ENCODE measurements at places on chromosomes 12 and 14.

- no peak for DNase-seq
- no peaks in the 10 kb centered on the region for H3K27me3 ChIP-seq
- H3K27ac ChIP-seq, result no peak overlapping the region
- H3K4me3 ChIP-seq, result no peak overlapping the region
- no peaks in the 10 kb centered on the region for H3K36me3 ChIP-seq
- no peaks in the 10 kb centered on the region for H3K4me1 ChIP-seq
Measured at GRCh38 chr14:23936084-23936829, 17.3 kb upstream of the DHRS4 start.

GRCh38 chr12:110149086-110149660 lies 25.0 kb downstream of the IFT81 start:
- H3K36me3 ChIP-seq, result peaks cover 40% of the 10 kb centered on the region
- no peaks in the 10 kb centered on the region for H3K27me3 ChIP-seq
- DNase-seq, result no peak

DNA sequence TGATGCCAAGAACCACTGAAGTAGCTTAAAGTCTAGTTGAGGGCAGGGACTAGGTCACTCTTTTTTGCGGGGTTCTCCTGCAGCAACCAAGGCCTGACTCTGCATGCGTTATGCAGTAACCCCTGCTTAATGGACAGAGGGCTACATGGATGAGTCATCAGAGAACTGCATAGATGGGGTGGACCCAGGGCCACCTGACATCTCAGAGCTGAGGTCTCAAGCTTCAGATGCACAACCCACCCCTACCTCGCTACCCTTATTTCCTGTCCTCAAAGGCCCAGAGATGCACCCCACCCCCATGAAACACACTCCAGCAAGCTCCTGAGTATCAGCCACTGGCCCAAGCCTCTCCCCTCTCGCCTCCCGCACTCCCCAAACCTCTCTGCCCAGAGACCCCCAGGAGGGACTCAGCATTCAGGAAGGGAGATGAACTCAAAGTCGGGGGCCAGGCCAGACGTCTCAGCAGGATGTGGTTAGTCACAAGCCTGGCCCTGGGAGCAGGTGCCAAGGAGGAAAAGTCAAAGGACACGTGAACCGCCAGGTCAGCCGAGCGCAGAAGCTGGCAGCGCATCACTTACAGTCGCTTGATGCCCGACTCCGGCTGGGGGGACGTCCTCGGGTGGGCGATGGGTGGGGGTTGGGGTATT lies 25.8 kb downstream of the SNRNP35 start:
- no peaks in the 10 kb centered on the region for H3K4me1 ChIP-seq
- no peak overlapping the region for H3K4me3 ChIP-seq
- no peaks in the 10 kb centered on the region for H3K27me3 ChIP-seq
- peaks cover 12% of the 10 kb centered on the region for H3K36me3 ChIP-seq
- no peak overlapping the region for H3K27ac ChIP-seq

GRCh38 chr12:29728030-29728429 lies 55.7 kb downstream of the TMTC1 start:
- no peak overlapping the region for H3K4me3 ChIP-seq
- no peaks in the 10 kb centered on the region for H3K27me3 ChIP-seq
- no peaks in the 10 kb centered on the region for H3K36me3 ChIP-seq
- H3K27ac ChIP-seq, result no peak overlapping the region
- DNase-seq, result no peak

- H3K27ac ChIP-seq, result no peak overlapping the region
- H3K27me3 ChIP-seq, result peaks cover 44% of the 10 kb centered on the region
- peak; percentile 51 for DNase-seq
Measured at GRCh38 chr14:104359969-104360442, 219.6 kb upstream of the C14orf180 start.

GRCh38 chr12:52789637-52790426 lies 6.1 kb downstream of the KRT3 start:
- H3K36me3 ChIP-seq, result no peaks in the 10 kb centered on the region
- DNase-seq, result no peak
- no peaks in the 10 kb centered on the region for H3K4me1 ChIP-seq

GRCh38 chr12:80697270-80697887 lies 10.1 kb upstream of the MYF6 start:
- H3K4me3 ChIP-seq, result no peak overlapping the region
- H3K36me3 ChIP-seq, result no peaks in the 10 kb centered on the region
- no peak for DNase-seq
- H3K4me1 ChIP-seq, result no peaks in the 10 kb centered on the region
- H3K27me3 ChIP-seq, result no peaks in the 10 kb centered on the region

- peaks cover 57% of the 10 kb centered on the region for H3K36me3 ChIP-seq
- no peak overlapping the region for H3K4me3 ChIP-seq
- no peaks in the 10 kb centered on the region for H3K27me3 ChIP-seq
- H3K27ac ChIP-seq, result no peak overlapping the region
- no peak for DNase-seq
Measured at GRCh38 chr14:49641697-49642129, 6.7 kb upstream of the DNAAF2 start.

DNA sequence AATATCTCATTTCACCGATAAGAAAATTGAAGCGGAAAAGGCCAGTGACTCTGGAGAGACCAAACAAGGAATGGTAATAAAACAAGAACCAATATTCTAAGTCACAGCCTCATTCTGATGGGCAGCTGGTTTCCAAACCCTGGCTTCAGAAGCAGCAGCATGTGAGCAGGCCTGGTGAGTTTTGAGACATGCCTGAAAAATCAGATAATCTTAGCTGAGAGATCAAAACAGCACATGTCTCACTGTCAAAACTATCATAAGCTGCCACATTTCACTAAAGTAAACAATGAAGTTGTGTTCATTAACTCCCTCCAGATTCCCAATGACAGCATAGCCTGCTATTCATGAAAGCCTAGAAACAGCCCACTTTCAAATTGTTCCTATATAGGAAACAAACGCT lies 36.5 kb downstream of the CIT start:
- no peak overlapping the region for H3K4me3 ChIP-seq
- no peak overlapping the region for H3K27ac ChIP-seq
- H3K36me3 ChIP-seq, result peaks cover 19% of the 10 kb centered on the region
- no peaks in the 10 kb centered on the region for H3K4me1 ChIP-seq
- no peak for DNase-seq
- H3K27me3 ChIP-seq, result no peaks in the 10 kb centered on the region

GRCh38 chr12:547883-548470 lies 88.2 kb downstream of the B4GALNT3 start:
- H3K27me3 ChIP-seq, result no peaks in the 10 kb centered on the region
- no peak overlapping the region for H3K27ac ChIP-seq
- no peak for DNase-seq
- no peak overlapping the region for H3K4me3 ChIP-seq
- no peaks in the 10 kb centered on the region for H3K4me1 ChIP-seq

GRCh38 chr12:103632554-103633216 lies 45.6 kb downstream of the STAB2 start:
- H3K27me3 ChIP-seq, result no peaks in the 10 kb centered on the region
- H3K27ac ChIP-seq, result no peak overlapping the region
- no peaks in the 10 kb centered on the region for H3K4me1 ChIP-seq

DNA sequence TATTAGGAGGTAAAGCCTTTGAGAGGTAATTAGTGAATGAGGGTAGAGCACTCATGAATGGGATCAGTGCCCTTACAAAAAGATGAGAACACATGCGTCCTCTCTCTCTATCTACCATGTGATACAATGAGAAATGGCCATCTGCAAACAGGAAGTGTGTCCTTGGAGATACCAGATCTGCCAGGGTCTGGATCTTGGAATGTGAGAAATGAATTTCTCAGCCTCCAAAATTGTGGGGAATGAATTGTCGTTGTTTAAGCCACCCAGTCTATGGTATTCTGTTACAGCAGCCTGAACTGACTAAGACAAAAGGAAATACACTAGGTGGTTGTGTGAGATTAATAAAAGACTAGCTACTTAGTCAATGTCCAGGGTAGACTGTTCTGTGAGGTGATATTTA lies 366.6 kb downstream of the NELL2 start:
- no peaks in the 10 kb centered on the region for H3K36me3 ChIP-seq
- no peak overlapping the region for H3K4me3 ChIP-seq
- H3K4me1 ChIP-seq, result no peaks in the 10 kb centered on the region
- no peak for DNase-seq

Measured in RWPE2 (cell line).